Progenitor cell of endocrine pancreas (in vitro differentiated cells): ENCODE measurements at places on chromosomes 6 and 20.

- no peak for DNase-seq
These were observed 28.9 kb upstream of the CCR6 start for GRCh38 chr6:167093922-167094432.

DNA sequence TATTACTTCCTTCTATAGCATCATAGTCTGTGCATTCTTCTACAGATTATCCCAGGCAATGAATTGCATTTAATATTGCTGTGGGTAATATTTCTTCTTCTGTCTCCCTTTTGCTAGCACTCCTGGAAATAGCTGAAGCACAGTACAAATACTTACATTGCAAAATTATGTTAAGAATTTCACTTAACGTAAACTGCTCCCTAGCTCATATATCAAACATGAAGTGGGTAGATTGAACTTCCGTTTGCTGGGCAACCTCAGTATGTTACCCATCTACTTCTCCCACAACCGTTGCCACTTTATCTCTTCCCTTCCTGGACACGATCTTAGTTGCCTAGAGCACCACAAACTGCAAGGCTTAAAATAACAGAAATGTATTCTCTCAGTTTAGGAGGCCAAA, 963.3 kb downstream of the KIF16B start:
- DNase-seq = no peak

DNA sequence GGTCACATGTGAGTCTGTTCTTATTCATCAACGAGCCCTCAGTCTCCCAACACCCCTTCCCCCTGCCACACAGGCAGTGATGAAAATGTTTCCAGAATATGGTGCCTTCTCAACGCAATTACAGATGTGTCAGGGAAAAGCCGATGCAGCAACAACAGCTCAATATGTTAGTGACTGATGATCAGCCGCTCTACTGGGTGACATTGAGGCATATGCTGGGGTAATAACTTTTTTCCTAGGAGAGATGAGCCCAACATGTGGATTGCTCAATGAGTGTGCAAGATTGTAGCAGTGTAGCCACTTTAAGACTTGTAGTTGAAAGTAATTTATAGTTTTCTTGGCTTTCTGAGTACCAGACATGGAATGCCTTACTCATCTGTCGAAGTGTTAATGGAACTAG, 49.4 kb downstream of the DTD1 start:
- no peak for DNase-seq

DNA sequence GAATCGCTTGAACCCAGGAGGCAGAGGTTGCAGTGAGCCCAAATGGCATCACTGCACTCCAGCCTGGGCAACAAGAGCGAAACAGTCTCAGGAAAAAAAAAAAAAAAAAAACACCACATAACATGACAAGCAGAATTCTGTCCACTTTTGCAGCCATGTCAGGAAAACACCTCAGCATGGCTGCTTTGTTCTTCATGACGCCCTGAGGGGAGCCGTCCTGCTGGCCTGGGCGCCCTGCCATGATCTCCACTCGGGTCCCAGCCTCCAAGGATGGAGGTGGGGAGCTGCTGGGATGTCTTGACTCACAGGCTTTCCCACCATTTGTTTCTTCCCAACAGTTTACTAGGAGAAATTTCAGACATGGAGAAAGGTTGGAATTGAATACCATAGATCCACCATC, 42.2 kb downstream of the SNX9 start:
- DNase-seq = no peak

GRCh38 chr6:18681832-18682503, 294.8 kb downstream of the RNF144B start:
- DNase-seq = no peak

DNA sequence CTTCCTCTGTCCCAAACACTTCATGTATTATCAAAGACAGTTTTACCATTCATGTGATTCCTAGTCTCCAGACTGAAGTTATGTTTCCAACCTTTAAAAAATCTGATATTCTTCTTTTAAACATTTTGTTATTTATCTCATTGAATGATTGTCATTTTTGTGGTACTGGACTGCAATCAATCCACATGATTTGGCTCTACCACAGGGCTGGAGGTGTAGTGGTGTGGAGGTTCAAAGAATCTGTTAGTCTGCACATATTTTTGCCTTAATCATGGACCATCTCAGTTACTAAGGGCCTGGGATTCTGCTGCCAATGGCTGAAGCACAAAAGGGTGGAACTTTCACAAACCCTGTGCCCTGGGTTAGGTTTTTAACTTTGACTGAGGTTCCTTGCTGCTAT, 164.1 kb upstream of the JAG1 start:
- no peak for DNase-seq

DNA sequence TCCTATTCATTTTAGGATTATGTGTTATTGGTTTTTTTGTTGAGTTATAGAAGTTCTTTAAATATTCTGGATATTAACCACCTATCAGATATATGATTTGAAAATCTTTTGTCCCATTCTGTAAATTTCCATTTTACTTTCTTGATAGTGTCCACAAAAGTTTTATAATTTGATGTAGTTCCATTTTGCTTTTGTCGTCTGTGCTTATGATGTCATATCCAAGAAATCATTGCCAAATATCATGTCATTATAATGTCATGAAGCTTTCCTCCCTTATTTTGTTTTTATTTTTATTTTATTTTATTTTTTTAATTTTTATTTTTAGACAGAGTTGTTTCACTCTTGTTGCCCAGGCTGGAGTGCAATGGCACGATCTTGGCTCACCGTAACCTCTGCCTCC, 21.0 kb upstream of the NANP start:
- no peak for DNase-seq

GRCh38 chr20:7770578-7770977, 169.7 kb downstream of the HAO1 start:
- no peak for DNase-seq

GRCh38 chr6:119348748-119349360, 707 bp downstream of the MAN1A1 start:
- DNase-seq = peak; percentile 23

- no peak for DNase-seq
These were observed 181.0 kb downstream of the CDKAL1 start for GRCh38 chr6:20715135-20715806.
